ENCODE measurements at places on chromosomes 2 and 18. TPM values are rescaled to one million over a fixed set of nuclear protein-coding genes. Genes with fewer than 3 reads are reported as not detected.

- DNase-seq, result no peak
Observed at GRCh38 chr18:79902075-79902474, 49.4 kb downstream of the SLC66A2 start.

DNA sequence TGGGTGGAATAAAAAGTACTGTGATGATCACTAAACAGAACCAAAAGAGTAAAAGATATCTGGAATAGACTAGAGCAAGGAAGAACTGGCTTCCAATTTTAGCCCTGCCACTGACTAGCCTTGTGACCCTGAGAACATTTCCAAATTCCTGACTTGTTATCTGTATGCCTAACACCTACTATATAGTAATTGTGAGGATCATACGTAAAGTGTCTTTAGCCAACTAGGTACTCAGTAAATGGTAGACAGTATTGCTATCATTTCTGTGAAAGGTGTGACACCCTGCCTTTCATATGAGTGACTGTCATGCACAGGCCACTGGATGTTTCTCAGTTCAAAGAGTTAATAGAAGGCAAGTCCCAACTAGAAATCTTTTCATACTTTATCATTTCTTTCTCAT is 29.8 kb downstream of the CYTIP start:
- DNase-seq, result no peak

GRCh38 chr2:48541666-48542389 is 11.9 kb downstream of the STON1 start:
- DNase-seq, result no peak

GRCh38 chr2:1773883-1774282 is 29.6 kb upstream of the PXDN start:
- DNase-seq, result no peak

DNA sequence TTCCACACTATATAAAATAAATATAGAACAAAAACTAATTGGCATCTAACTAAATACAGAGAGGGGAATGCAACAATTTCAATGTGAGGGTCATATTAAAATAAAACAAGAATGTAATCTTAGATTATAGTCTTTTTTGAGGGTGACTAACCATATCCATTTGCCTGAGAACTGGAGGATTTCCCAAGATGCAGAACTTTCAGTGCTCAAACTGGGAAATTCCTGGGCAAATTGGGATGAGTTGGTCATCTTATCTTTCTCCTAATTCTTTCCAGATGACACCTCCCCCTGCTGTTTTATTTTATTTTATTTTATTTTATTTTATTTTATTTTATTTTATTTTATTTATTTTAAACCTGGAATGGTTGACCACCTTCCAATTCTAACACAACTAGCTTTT is 846.2 kb downstream of the SLC4A3 start:
- no peak for DNase-seq

DNA sequence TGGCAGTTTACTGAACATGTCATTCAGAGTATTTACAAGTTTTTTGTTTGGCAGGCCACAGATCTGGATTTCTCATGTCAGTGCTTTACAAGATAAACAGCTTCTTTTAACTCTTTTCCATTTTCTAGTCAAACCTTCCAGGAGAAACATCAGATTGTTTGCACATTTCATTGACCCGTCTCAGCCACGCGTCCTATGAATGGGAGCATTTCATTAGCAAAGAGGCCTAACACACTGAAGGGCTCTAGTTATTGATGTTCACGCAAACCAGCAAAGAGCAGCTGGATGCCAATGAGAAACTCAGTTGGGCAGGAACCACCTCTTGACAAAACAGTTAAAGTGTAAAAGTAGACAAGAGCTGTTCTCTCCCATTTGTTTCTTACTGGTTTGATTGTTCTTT is 29.2 kb upstream of the MFF start:
- no peak for DNase-seq

GRCh38 chr2:241180495-241180894 is 8.0 kb upstream of the ANO7 start:
- no peak for DNase-seq

DNA sequence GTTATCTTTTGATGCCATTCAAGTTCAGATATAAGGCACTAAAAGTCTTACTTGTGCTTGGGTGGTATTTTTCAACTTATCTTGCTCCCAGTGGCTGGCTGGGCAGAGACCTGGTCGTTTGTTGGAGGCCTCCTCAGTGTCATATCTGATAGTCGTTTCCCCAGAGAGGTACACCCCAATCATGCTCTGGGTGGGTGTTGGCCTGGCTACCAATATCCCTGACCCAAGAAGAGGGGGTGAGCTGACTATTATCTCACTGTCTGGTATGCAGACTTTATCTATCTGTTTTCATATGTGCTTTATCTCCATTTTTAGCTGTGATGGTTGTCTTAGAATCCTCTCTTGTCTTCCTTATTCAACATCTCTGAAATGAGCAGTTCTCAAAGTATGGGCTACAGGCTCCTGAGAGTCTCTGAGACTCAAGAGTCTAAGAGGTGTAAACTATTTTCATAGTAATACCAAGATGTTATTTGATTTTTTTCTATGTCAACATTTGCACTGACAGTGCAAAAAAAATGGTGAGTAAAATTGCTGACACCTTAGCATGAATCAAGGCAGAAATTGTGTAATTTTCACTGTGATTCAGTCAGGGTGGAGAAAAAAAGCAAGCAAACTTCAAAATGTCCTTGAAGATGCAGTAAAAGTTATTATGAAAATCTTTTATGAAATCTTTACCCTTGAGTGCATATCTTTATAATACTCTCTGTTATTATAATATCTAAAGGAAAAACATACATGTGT is 12.3 kb upstream of the PLEK start:
- DNase-seq, result no peak

DNA sequence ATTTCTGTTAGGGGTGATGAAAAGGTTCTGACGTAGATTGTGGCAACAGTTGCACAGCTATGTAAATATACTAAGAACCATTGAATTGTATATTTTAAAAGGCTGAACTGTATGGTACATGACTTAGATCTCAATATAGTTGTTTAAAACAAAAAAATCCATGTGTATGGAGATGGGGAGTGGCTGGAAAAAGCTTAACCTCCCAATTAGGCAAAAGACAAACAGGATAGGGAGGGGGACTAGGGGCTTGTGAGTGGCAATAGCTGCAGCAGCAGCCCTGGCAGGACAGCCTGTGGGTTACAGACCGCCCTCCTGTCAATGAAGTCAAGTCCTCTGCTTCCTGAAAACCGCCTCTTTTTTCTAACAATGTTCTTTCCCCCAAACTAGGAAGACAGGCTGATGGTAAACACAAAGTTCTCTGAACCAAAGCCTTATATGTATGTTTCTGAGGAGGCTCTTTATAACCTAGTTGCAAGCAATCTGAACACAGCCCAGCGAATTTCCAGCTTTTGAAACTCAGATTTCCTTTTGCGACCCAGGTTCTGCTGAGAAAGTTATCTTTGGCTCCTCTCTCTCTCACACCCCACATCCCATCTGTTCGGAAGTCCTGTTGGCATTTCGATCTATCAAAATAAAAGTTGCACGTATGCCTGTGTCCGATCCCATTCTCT is 10.3 kb downstream of the ATP8B1 start:
- DNase-seq, result peak; percentile 84

GRCh38 chr18:42038936-42039335 is 83.9 kb downstream of the PIK3C3 start:
- peak; percentile 86 for DNase-seq

GRCh38 chr2:233638836-233639235 is 2.6 kb downstream of the UGT1A10 start:
- no peak for DNase-seq

DNA sequence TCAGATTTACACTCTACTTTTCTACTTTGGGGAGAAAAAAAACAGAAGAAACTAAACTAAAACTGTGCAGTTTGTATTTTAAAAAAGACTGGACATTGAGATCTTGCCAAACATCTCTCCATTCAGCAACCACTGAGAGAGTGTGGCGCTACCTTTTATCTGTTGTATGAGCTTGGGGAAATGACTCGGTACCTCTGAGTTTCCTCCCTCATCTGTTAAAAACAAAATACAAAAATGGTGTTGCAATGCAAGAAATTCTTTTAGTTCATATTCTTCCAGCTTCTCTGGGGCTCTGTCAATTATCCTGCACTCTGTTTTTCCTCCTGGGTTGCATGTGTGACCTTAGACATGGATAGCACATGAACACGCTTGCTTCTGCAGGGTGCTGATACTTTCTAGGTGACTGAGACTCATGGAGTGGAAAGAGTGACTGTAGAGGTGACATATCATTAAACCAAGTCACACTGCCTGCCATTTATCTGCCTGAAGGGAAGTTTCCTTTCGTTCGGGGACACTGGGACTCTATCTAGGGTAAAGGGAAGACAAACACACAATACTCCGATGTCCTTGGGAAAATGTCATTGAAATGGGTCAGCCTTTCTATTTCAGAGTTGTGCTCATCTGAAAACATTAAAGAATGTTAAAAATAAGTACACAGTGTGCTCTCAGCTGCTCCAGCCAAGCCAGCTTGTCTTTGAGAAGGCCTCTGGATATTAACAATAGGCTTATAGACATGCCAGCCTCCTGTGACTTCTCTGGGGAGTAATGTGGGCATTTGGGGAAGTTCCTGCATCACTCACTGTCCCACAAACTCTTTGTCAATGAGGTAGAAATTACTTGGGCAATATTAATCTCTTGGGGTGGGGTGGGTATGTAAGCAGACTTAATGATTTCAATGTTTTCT is 91.4 kb downstream of the TRIB2 start:
- DNase-seq, result peak; percentile 89

GRCh38 chr2:24743924-24744323 is 49.3 kb downstream of the PTRHD1 start:
- DNase-seq, result no peak

- DNase-seq, result no peak
Observed at GRCh38 chr18:46688853-46689525, 32.0 kb upstream of the LOXHD1 start.

The CHRND gene
- not detected for total RNA-seq

The MC2R gene
- not detected for total RNA-seq

The CYBRD1 gene
- total RNA-seq, result 14.6 TPM

The CPLX4 gene
- not detected for total RNA-seq

The ERICH2 gene
- not detected for total RNA-seq
